Cerebellar nuclear complex (tissue), 1 donor: ENCODE measurements at places on chromosomes 12 and 14.

- DNase-seq, result peak; percentile 39
Measured at GRCh38 chr14:88551094-88551870, 3.5 kb downstream of the PTPN21 start.

DNA sequence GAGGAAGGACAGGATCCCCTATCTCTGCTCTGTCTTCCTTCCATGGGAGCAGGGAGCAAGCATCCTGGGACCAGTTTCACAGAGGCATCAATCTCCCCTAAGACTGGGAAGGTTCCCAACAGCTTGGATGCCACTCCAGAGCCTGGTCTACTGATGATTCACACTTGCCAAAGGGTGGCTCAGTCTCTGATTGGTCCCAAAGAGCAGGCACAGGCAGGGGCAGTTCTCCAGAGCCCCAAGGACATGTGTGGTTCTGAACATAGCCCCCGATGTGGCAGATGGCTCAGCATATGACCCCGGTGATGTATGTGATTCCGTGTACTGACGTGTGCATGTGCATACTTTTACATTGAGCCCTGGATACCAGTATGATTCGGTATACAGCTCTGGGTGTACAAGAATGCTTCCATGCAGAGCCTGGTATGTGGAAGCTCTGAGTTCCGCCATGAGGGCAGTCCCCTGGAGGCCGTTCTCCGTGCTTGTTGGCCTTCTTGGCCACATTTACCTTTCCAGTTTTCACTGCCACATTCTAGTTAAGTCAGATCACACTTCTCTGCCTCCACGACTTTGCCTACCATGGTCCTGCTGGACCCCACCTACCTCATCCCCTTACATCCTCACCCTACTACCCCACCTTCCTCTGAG is 21.2 kb downstream of the ITGA7 start:
- no peak for DNase-seq

- DNase-seq, result no peak
Measured at GRCh38 chr14:104031384-104031783, 54.1 kb upstream of the ASPG start.

DNA sequence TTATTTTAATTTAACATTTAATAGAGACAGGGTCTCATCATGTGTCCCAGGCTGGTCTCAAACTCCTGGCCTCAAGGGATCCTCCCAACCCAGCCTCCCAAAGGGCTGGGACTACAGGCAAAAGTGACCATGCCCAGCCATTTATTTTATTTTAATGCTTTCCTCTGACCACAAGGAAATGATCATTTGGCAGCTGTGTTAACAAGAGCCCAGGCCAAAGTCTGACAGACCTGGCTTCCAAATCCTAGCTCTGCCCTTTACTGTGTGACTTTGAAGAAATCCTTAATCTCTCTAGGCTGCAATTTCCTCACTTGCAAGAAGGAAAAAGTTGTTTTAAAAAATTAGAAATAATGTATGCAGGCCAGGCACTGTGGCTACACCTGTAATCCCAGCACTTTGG is 16.7 kb upstream of the GCH1 start:
- no peak for DNase-seq

GRCh38 chr12:101700299-101700820 is 2.9 kb downstream of the CHPT1 start:
- DNase-seq, result no peak

- DNase-seq, result no peak
Measured at GRCh38 chr12:49515266-49515665, 23.6 kb upstream of the KCNH3 start.

DNA sequence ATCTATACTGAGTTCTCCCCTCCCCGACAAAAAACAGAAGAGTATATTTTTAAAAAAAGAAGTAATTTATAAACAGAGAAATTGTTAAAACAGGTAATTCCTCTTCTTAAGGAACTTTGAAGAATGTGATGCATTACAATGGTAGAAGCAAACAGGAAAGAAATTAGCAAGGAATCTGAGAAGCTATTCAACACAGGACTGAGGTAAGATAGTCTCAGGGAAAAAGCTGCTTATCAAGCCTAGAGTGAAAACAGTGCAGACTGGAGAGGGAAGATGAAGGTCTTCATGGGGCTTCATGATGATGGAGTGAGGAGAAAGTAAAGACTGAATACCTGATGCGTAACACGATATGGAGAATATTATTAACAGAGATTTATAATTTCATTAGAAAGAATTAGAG is 880.0 kb downstream of the SLC16A7 start:
- DNase-seq, result no peak

- DNase-seq, result no peak
Measured at GRCh38 chr12:106063826-106064720, 74.7 kb downstream of the NUAK1 start.

- no peak for DNase-seq
Measured at GRCh38 chr12:62258941-62259630, 1.1 kb upstream of the USP15 start.

- DNase-seq, result no peak
Measured at GRCh38 chr12:13038491-13039161, 5.6 kb upstream of the FAM234B start.

DNA sequence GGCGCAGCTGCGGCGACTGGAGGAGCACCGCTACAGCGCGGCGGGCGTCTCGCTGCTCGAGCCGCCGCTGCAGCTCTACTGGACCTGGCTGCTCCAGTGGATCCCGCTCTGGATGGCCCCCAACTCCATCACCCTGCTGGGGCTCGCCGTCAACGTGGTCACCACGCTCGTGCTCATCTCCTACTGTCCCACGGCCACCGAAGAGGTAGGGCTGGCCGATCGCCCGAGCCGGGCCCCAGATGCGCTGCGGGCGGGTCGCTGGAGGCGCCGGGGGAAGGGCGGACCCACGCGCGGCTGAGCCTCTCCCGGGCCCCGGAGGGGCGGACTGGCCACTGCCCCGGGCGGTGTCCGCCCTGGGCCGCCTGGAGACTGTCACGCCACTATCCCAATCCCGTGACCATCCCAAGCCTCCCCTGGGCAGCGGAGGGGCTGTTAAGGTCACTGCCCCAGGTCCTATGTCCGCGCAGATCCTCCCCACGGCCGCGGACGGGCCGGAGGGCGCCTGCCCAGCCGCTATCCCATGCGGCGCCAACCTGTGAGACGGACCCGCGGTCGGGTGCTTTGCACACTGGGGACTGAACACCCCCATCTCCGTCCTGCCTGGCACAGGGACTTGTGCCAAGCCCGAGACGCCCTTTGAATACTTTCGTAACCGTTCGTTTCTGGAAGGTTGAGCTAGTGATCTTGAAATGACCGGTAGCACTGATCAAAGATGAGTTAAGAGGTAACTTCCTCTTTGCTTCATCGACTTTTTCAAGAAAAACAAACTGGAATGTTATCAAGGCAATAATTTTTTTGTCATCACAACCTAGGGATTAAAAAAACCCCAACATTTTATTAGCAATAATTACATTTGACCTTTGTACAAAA is 725 bp downstream of the CHPT1 start:
- DNase-seq, result peak; percentile 44

DNA sequence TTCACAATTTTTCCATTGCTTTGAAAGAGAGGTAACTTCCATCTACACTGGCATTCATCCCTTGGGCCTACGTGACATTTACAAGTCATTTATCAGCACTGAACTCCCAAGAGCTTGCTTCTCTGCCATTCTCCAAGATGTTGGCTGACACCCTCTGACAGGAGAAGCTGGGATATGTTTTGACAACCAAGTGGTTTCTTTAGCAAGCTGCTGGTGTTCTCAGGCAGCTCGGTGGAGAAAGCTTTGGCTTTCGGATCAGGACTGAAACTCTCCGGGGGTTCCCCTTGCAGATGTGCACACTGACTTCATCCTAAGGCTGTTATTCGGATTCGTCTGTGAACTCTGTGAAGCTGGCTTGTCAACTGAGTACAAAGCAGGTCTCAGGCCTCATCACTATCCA is 15.7 kb downstream of the KCNA5 start:
- DNase-seq, result no peak

DNA sequence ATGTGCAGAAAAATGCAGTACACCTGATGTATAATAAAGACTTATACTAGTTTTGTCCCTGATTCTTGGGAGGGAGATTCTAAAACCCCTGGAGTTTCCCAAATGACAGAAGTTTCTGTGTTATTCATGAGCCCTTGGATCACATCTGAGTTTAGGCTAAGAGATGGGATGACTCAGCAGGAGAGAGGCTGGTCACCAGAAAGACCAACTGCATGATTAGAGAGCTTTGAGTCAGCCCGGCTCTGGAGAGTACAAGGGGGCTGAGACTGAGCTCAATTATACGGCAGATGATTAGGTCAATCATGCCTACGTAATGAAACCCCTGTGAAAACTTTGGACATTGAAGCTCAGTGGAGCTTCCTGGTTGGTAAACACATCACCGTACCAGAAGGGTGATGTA is 174.2 kb downstream of the SSPN start:
- DNase-seq, result no peak

DNA sequence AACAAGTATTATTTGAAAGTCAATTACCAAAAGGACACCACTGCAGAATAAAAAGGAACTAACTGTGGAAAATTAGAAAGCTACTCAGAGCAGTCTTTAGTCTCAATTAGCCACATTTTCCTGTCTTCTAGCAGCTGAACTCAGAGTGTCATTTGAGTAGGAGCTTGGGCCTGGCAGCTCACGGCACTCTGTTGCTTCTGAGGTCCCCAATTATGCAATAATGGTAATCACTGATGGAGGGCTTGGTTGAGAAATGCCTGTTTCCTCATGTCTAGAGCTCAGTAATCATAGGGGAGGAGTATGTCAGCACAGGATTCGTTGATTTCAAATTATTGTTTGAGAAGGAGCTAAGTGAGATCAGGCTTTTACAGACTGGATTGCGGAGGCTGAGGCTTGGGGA is 108.6 kb downstream of the VRK1 start:
- DNase-seq, result no peak
